ENCODE measurements at places on chromosomes 5 and 9.

- DNase-seq = no peak
Measured at GRCh38 chr9:38074441-38074961, 5.5 kb upstream of the SHB start.

GRCh38 chr5:116763987-116764866, 189.6 kb upstream of the SEMA6A start:
- no peak for DNase-seq

DNA sequence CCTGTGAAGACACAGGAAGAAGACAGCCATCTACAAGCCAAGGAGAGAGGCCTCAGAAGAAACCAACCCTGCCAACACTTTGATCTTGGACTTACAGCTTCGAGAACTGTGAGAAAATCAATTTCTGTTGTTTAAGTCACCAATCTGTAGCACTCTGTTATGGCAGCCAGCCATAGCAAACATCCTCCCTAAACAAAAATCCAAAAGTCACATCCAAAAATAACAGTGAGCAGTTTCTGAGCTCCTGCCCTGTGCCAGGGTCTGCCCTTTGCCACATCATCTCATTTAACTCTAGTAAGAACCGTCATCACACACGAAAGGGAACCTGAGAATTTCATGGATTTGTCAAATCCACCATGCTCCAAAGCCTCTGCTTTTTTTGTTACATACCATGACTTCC, 118.8 kb downstream of the TRIM36 start:
- no peak for DNase-seq

- DNase-seq = no peak
Measured at GRCh38 chr5:73918791-73919221, 292.8 kb downstream of the ARHGEF28 start.

- DNase-seq = no peak
Measured at GRCh38 chr9:116899337-116900006, 212.4 kb downstream of the TRIM32 start.

- no peak for DNase-seq
Measured at GRCh38 chr5:163809473-163809872, 304.1 kb downstream of the MAT2B start.

GRCh38 chr5:170100066-170100943, 5.4 kb upstream of the FOXI1 start:
- DNase-seq = peak; percentile 67

DNA sequence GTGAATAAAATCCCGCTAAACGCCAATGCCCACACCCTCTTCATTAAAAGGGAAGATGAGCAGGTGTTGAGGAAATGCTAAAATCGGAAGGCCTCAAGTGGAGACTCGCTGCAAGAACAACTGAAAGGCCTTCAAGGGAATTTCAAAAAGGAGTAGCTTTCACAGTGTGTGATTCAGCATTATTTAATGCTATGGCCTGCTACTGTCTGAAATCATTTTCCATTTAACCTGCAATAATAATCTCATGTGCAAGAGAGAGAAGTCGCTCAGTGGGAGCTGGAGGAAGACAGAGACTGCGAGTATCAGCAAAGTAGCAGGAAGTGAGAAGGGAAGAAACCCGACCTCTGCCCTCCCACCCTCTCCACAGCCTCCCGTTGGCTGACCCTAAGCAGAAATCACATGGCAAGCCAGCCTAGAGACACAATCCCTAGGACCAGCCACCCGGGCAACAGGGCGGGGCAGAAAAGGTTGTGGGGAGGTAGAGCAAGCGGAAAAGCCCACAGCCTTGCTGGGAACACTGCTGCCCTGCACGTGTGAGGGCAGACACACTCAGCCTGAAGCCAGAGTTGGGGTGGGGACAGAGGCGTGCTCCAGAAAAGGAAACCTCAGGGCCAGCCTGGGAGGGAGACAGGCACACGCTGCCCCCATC, 39.9 kb upstream of the CTSL start:
- DNase-seq = no peak

DNA sequence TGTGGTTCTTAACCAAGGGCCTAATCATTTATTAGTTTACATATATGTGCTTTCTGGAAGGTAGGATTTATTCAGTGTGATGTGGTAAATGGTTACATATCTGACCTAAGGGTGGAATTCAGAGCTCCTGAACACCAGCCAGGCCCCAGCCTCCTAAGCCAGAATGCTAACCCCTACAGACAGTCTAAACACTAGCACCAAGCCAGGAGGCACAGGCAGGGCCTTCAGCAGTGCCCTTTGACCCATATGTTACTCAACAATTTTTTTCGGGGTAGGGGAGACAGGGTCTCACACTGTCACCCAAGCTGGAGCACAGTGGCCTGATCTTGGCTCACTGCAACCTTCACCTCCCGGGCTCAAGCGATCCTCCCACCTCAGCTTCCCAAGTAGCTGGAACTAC, 40.3 kb downstream of the PRKACG start:
- DNase-seq = no peak

- DNase-seq = no peak
Measured at GRCh38 chr5:180636403-180637075, 12.9 kb downstream of the FLT4 start.

- no peak for DNase-seq
Measured at GRCh38 chr5:16784843-16785791, 151.0 kb downstream of the MYO10 start.

- no peak for DNase-seq
Measured at GRCh38 chr5:77128411-77129061, 41.5 kb upstream of the ZBED3 start.

DNA sequence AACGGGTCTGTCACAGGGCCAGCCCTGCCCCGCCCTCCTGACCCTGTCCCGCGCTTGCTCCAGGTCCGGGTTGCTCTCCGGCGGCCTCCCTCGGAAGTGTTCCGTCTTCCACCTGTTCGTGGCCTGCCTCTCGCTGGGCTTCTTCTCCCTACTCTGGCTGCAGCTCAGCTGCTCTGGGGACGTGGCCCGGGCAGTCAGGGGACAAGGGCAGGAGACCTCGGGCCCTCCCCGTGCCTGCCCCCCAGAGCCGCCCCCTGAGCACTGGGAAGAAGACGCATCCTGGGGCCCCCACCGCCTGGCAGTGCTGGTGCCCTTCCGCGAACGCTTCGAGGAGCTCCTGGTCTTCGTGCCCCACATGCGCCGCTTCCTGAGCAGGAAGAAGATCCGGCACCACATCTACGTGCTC, 4.2 kb downstream of the B4GALT7 start:
- no peak for DNase-seq

- no peak for DNase-seq
Measured at GRCh38 chr5:156201788-156202403, 125.1 kb upstream of the SGCD start.

DNA sequence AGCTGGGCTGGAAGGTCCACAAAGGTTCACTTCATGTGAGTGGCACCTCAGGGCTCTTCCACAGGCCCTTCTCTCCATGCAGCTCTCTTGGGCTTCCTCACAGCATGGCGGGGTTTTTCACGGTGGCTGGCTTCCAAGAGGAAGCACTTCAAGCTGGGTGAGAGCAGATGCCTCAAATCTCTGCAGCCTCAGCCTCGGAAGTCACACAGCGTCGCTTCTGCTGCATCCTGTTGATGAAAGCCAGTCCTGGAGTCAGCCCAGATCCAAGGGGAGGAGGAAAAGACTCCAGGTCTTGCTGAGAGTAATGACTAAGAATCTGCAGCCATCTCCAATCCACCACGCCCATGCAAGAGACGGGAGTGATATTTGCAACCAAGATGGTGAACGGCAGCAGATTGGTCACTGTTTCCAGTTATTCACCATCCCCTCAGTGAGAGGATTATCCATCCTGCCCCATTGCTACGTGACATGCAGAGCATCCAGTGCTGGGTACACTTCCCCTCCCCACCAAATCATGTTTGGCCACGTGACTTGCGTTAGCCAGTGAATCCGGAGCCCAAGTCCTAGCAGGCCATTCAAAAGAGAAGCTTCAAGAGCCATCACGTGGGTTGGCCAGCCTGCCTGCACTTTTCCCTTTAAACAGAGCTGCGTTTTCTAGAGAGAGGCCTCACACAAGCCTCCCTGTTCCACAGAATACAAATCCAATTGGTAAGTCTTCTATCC, 173.9 kb downstream of the C9orf50 start:
- DNase-seq = no peak

DNA sequence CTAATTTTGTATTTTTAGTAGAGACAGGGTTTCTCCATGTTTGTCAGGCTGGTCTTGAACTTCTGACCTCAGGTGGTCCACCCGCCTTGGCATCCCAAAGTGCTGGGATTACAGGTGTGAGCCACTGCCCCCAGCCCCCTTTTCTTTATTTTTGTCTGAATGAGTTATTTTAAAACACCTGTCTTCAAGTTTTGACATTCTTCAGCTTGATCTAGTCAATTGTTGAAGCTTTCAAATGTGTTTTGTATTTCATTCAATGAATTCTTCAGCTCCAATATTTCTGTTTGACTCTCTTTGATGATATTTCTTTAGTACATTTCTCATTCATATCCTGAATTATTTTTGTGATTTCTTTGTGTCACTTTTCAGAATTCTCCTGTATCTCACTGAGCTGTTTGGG, 486.2 kb downstream of the DMAC1 start:
- no peak for DNase-seq

DNA sequence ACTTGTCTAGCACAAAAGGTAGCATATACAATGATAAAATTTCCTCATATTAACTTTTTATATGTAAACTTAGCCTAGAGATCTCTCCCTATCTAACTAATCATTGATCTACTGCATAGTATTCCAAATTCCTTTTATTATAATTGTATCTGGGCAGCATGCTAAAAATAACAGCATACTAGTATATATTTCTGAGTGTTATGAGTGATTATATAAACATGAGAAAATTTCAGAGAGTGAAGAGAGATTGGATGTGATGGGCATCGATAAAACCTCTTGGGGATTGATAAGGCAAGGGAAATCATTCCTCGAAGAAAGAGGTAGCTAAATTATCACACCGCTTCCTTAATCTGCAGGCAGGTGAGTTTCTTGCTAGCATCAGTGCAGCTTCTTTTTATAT, 158.2 kb downstream of the HMHB1 start:
- no peak for DNase-seq

DNA sequence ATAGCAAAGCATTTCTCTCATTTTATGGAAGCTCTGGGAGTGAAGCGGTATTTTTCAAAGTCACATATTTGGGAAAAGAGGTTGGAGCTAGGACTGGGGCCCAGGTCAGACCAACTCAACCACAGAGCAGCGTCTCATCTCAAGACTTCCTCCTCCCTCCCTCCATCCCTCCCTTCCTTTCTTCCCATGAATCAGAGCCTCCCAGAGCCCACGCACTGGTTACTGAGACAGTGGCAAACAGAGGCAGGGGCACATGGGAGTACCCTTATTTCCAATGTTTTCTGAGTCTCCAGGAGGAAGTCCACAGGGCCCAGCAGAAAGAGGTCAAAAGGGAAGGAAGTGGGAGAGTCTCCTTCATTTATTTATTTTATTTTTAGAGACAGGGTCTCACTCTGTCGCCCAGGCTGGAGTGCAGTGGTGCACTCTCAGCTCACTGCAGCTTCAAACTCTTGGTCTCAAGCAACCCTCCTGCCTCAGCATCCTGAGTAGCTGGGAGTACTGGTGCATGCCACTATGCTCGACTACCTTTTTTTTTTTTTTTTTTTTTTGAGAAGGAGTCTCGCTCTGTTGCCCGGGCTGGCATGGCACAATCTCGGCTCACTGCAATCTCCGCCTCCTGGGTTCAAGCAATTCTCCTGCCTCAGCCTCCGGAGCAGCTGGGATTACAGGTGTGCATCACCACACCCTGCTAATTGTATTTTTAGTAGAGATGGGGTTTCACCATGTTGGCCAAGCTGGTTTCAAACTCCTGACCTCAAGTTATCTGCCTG, 52.5 kb upstream of the CDKN2AIPNL start:
- DNase-seq = no peak

GRCh38 chr5:141512911-141513626, 24.2 kb downstream of the PCDHGC5 start:
- peak; percentile 24 for DNase-seq

- DNase-seq = no peak
Measured at GRCh38 chr9:77018969-77019235, 553 bp upstream of the FOXB2 start.

GRCh38 chr9:91750343-91750742, 199.7 kb downstream of the ROR2 start:
- DNase-seq = no peak

DNA sequence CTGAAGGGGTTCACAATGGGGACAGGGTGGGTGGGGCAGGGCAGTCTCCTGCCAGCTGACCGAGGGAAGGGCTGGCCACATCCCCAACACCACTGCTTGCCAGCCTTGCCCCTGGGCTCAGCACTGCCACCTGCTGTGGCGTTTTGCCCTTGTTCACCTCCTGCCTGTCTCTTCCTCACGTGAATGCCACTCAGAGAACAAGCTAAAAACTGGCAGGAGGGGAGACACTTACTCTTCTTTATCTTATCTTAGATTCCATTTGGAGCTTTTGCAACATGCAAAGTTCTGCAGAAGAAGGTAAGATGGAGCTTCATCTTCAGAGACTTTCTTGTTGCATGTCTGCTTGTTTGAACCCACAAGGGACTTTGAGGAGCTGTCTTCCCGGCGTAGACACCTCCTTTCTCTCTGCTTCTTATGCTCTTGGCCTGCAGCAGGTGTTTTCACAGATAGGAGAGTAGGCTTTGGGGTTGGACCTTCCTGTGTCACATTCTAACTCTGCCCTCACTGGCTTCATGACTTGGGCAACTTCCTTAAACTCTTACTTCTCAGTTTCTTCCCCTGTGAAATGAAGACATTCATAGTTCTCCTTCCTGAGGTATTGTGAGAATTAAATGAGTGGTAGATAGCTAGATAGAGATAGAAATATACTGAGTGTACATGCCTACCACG, 4.1 kb downstream of the LRSAM1 start:
- no peak for DNase-seq

DNA sequence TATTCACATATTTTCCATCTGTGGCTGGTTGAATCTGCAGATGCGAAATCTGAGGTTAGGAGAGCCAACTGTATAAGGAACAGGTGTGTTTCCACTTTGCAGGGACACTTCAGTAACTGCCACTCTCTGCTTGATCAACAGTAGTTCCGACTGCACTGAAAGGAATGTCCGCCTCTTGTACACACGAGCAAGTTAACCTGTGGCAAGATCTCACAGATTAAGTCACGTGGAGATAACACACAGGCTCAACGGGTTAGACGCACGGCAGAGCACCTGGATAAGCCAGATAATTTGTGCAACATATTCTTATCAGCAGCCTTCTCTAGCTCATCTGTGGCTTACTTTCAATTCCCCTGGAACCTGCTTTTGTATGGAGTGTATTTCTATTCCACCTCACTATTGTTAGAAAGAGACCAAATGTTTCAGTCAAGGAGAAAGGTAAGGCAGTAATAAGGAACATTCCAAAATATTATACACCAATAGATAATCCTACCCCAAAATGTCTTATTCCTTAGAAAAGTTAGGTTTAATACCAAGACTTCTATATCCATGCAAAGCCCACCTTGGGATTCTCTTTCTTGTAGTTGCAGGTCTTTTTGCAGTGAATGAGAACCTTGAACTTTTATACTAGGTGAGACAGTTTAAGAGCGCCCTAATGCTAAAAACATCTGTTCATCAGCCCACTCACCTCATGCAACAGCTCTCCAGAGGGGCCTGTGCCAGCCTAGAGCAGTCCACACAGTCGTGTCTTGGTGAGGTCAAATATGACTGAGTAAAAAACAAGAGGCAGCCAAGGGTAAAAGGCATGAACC, 6.5 kb upstream of the C9 start:
- DNase-seq = no peak

GRCh38 chr5:84403773-84404172, 19.1 kb upstream of the EDIL3 start:
- DNase-seq = no peak

All from CD4-positive, alpha-beta T cell treated with Interleukin-12 subunit alpha and Interleukin-12 subunit beta, for 1 hour (primary cell).